Stimulated activated CD4-positive, alpha-beta T cell treated with anti-CD3 and anti-CD28 coated beads, Interleukin-12 subunit alpha, Interleukin-12 subunit beta, amount 100 ng/mL, for 24 hours (primary cell): ENCODE measurements at places on chromosomes 12 and 14.

DNA sequence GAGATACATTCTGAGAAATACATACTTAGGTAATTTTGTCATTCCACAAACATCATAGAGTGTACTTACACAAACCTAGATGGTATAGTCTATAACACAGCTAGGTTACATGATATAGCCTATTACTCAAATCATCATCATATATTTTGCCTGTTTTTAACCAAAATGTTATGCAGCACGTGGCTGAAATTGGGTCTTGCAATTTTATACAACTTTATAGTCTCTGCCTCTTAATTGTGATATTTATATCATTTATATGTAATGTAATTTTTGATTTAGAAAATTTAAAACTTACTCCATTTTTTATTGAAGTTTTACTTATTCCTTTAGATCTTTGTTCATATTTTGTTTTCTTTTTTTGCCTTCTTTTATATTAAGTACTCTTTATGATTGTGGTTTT is 350.7 kb upstream of the DCN start:
- DNase-seq: no peak

GRCh38 chr12:54859502-54859901 is 5.2 kb downstream of the MUCL1 start:
- no peak for DNase-seq

DNA sequence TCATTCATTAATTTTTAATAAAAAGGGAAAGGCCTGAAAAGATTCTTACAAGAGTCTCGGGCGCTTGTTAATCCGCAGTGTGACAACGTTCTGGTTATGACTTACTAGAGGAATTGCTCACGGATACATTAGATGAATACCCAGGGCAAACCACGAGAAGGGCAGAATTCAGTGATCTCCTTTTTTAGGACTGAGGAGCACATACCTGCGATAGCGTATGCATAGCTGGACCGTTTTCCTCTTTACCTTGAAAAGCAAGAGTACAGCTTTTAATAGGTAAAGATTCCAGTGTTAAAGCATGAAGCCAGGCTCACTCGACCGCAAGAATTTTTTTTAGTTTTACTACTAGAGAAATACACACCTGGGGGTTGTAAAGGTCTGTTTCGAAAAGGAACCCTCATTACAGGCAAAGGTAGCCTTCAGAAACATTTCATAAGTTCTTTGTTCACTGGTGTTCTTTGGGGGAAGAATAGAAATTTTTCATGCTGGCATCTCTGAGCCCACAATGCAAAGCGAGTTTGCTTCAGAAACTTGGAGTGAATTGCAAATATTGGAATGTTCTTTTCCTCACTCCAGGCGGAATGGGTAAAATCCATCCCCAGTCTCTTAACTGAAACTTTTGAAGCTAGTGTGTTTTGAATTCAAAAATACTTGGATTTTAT is 953 bp downstream of the MAPK1IP1L start:
- DNase-seq: no peak

- DNase-seq: no peak
Observed at GRCh38 chr12:21992823-21993222, 51.6 kb upstream of the ABCC9 start.

GRCh38 chr14:75647640-75648039 is 13.0 kb downstream of the ERG28 start:
- no peak for DNase-seq

GRCh38 chr14:92926931-92927330 is 4.0 kb downstream of the CHGA start:
- DNase-seq: no peak
